Activated T-helper 1 cell treated with Interleukin-2 at 50 U/mL for 16 hours (primary cell): ENCODE measurements at places on chromosomes 11 and 22.

DNA sequence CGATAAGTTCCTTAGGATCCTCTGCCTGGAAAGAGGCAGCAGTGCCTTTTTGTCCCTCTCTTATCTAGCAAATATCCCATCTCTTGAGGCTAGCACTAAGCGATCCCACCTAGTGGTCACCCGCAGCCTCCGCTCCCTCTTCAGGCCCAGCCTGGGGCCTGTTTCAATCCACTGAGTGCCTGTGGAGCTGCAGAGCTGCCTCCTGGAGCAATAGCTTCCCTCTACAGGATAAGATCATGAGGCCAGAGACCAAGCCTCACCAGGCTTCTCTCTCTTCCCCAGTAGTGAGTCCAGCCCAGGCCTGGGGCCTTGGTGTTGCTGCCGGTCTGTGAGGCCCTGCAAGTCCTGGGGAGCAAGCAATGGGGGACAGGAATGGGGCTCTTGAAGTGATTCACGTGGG is 65.8 kb downstream of the SLC22A12 start:
- DNase-seq = no peak

GRCh38 chr22:45531441-45532234 is 29.0 kb downstream of the FBLN1 start:
- DNase-seq = no peak

- no peak for DNase-seq
Measured at GRCh38 chr22:27296091-27296675, 505.4 kb downstream of the MN1 start.

GRCh38 chr22:22940961-22941605 is 53.5 kb downstream of the IGLL5 start:
- no peak for DNase-seq

DNA sequence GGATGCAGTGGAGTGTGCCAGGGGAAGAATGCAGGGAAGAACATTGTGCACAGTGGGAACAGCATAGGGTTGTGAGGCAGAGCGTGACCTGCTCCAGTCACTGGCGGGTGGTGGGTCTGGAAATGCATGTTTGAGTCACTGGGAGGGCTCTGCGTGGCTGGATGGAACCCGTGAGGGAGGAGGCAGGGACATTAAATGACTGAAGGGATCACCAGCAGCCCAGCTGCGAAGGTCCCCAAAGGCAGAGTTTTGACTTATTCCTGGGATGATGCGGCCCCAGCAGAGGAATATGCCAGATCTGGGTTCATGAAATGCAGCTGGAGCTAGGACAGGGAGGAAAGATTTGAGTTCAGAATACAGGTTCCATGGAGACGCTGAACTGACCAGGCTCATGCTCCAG is 104.0 kb upstream of the FGF3 start:
- no peak for DNase-seq

DNA sequence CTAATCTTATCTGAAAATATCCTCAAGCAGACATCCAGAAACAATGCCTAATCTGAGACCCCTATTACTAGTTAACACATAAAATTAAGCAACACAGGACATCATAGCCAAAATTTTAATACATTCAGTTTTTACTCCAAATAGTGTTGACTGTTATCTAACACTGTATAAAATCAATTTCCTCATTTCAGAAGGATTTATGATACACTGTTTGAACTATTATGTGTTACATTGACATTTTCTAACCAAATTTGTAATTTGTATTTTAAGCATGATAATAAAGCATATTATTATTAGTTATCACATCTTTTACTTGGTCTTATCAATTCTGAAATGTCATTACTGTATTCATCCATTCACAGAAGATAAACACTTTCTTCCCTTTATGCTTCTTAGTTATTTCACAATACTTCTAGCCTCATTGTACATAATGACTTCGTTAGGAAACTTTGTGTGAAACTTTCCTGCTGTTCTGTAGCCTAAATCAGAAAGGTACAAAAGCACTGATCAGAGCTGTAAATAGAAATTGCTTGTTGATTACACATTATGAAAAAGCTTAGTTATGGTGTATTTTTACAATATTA is 1248.9 kb downstream of the JRKL start:
- DNase-seq = no peak

GRCh38 chr11:122189229-122189628 is 73.2 kb upstream of the BLID start:
- DNase-seq = no peak

- no peak for DNase-seq
Measured at GRCh38 chr11:11403763-11404725, 51.0 kb upstream of the CSNK2A3 start.
